Nucleus accumbens (tissue), 56 donors: ENCODE measurements at places on chromosomes 7 and 10.

GRCh38 chr10:8059191-8059936 is 4.9 kb downstream of the GATA3 start:
- DNase-seq = no peak

- no peak for DNase-seq
These were observed 281.5 kb upstream of the LYZL1 start for GRCh38 chr10:29007370-29007747.

- DNase-seq = no peak
These were observed 820 bp downstream of the BBS9 start for GRCh38 chr7:33130184-33130583.

GRCh38 chr7:96481796-96482195 is 159.9 kb upstream of the SLC25A13 start:
- DNase-seq = no peak

DNA sequence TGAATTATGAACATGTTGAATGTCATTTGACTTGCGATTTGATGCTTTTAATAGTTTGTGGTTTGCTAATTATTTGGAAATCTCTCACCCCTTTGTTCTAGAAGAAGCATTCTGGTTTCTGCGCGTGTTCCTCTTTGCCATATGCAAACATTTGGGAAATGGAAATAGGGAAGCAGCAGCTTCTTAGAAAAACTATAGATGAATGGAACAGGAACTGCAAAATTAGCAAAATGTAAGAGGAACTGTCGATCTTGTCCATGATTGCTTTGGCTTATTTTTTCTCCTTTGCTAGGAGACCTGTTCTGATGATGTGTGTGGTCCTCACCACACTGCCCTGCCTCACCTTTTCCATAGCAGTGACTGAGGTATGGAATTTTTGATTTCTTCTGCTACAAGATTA is 19.0 kb downstream of the TMEM236 start:
- DNase-seq = no peak

- no peak for DNase-seq
These were observed 50.8 kb downstream of the CNOT4 start for GRCh38 chr7:135459076-135459475.
